AG08395 (cell line): ENCODE measurements at places on chromosomes 2 and 18.

GRCh38 chr2:211181626-211182025 lies 625.2 kb downstream of the CPS1 start:
- no peak for DNase-seq

GRCh38 chr18:74278058-74278457 lies 13.7 kb downstream of the CYB5A start:
- no peak for DNase-seq

GRCh38 chr2:27627963-27628766 lies 647 bp downstream of the CCDC121 start:
- DNase-seq: peak; percentile 68

GRCh38 chr2:235740821-235741220 lies 247.0 kb downstream of the AGAP1 start:
- no peak for DNase-seq

GRCh38 chr2:85503168-85503850 lies 35.7 kb upstream of the MAT2A start:
- DNase-seq: no peak

GRCh38 chr2:152686321-152686720 lies 30.9 kb downstream of the PRPF40A start:
- DNase-seq: peak; percentile 8

DNA sequence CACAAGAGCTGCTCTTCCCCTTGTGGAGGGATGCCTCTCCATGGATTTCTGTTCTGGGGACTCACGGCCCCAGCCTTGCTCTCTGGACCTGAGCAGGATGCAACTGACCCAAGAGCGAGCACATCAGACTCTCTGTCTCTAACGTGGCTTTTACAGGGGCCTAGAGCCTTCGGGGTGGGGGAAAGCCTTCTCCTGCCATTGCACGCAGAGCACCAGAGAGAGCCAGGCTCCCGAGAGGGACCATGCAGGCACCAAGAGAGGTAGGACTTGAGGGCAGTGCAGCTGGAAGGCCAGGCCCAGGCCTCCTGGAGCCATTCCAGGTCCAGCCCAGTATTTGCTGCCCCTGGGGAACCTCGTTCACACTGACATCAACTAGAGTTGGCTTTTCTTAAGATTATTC lies 475.6 kb upstream of the MYT1L start:
- no peak for DNase-seq

DNA sequence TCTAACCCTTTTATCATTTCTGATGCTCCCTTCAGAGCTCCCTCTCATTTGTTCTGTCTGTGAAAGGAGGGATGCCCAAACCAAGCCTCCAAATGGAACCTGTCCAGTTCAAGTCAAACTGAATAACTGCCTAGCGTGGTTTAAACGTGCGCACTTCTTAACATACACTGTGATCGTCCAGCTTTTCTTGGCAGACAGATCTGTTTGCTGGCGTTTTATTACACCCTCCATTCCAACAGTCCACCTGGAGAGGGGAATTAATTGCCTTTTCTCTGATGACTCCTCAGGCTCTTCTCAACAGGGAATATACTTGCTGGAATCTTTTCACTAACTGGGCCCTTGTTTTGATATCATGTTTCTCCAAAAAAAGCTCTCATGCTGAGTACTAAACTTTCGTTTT lies 379.2 kb upstream of the POU3F3 start:
- DNase-seq: no peak

DNA sequence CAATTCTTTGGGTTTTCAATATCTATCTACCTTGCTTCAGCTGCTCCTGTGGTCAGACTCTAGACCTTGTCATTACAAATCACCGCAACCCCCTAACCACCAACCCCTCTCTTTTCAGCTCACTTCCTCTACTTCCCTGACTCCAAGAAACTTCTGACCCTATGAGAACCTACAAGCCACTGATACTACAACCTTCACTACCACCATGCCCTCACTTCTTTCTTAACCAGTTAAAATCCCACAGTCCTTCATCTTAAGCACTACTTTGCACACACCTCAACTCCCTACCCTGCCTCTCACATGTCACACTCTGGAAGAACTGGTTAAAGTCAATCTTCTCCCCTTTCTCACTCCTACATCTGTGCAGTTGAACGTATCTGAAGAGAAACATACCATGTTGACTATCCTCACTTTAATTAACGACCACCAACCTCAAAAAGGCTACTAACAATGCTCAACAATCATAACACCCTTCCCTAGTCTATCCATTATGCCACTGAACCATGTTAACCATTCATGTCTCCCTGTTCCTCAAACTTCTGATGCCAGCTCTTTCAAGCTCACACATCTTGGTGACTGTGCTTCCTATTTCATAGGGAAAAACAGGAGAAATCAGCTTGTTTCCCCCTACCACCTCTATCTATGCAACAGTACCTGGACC lies 12.6 kb downstream of the EIF2AK3 start:
- DNase-seq: no peak

DNA sequence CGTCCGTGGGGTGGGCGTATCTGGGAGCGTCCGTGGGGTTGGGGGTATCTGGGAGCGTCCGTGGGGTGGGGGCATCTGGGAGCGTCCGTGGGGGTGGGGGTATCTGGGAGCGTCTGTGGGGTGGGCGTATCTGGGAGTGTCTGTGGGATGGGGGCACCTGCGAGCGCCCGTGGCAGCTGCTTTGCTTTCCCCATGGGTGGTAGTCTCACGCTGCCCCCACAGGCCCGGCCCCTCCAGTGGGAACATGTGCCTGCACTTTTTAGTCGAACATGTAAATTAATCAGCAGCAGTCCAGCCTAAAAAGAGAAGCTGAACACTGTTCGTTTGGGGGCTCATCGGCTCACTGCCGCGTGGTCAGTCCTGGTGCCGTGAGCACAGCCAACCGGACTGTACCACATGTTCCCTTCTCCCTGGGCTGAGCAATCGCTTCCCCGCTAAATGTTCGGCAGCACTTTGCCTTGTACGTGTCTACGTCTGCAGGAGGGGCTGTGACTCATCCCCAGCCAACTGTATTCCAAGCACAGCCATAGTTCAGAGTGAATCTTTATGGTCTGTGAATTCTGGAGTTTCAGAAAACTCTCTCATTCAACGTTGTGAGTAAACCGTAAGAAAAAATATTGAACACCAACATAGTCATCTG lies 271.5 kb downstream of the AGAP1 start:
- peak; percentile 80 for DNase-seq

- no peak for DNase-seq
Measured at GRCh38 chr2:166335284-166335683, 40.5 kb downstream of the SCN9A start.

DNA sequence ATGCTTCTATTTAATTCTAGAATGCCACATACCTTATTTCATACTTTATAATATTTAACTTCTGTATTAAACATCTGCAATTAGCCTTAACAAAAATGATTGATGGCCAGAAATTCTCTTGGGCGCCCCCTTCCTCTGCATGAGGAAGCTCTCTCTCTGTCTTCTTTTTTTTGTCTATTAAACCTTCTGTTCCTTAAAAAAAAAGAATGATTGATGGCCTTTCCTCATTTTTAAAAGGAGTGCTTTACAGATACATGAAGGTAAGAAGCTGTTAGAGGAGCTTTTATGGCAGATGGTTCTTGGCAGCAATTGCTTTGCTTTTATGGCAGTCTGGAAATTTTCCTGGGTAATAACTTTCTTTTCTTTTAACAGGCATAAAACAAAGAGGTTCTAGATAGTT lies 526.9 kb downstream of the SLC4A3 start:
- no peak for DNase-seq

DNA sequence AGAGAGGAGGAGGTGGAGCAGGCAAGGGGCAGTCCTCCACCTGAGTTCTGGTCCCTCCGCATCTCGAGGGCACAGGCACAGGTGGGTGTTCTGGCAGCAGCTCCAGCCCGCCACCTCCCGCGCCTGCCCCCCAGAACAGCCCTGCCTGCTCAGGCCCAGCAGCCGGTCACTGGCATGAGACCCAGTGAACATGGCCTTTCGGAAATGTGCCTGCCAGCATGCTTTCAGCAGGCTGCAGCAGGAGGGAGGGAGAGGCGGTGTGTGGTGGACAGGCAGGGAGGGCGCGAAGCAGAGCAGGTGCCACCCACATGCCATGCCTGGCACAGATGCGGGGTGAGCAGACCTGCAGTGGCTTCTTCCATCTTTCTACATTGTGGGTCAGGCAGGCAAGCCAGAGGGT lies 3.4 kb upstream of the OR6B3 start:
- no peak for DNase-seq

DNA sequence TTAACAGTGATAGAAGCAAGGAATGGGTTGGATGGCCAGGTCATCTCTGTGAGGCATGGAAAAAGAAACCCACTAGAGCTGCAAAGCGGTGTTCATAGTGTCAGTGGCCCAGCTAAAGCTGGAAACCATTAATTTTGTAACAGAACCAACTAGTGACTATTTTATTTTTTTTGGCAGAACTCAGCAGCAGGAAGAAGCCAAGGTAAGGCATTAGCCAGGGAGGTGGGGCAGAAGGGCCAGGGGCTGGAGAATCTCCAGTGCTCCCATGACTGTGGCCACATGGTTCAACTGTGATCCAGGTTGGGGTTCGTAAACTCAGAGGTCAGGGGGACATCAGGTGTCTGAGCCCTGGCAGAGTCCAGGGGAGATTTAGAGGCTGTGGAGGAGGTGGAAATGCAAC lies 25.9 kb upstream of the YES1 start:
- DNase-seq: no peak

- peak; percentile 5 for DNase-seq
Measured at GRCh38 chr2:31812051-31812798, 198.6 kb downstream of the MEMO1 start.

- no peak for DNase-seq
Measured at GRCh38 chr2:221467610-221468009, 104.5 kb downstream of the EPHA4 start.

DNA sequence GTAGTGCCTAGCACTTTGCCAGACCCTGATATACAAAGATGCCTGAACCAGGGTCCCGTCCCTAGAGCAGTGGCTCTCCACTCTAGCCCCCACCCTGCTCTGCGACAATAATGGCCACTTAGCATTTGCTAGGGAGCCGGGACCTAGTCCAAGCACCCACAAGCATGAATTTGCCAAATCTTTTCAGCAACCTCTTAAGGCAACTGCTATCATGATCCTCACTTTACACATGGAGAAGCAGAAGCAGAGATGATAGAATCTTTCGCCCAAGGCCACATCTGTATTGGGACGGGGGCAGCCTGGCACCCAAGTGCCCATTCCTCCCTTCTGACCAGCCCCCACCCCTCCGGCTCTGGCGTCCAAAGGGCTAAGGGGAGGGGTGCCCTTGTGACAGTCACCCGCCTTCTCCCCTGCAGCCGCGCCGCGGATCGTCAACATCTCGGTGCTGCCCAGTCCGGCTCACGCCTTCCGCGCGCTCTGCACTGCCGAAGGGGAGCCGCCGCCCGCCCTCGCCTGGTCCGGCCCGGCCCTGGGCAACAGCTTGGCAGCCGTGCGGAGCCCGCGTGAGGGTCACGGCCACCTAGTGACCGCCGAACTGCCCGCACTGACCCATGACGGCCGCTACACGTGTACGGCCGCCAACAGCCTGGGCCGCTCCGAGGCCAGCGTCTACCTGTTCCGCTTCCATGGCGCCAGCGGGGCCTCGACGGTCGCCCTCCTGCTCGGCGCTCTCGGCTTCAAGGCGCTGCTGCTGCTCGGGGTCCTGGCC lies 13.0 kb downstream of the SIGLEC15 start:
- DNase-seq: no peak

DNA sequence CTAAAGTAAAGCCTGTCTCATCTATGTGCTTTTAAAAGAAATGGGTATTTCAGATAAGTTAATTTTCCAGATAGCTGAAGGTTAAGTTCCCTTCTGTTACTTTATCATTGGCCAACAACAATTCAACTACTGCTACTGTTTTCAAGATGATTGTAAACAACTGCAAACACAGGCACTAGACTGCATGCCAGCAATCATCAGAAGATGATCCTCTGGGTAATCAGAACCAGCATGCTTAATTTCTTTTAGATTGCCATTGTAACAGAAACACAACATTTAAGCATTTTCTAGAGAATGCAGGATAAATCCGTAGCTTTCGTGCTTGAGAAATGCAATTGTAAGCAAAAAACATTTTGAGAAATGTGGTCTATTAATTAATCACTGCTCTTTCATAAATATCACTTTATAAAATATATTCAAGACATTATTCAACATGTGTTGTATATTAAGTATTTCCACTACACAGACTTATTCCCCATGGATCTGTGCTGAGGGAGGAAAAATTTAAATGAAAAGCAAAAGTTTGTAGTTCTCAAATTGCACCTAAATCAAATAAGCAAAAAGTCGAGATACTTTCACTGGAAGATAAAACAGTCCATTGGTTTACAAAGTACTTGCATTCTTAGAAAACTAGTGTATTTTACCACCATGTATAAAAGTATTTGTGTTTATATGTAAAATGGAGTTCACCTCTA lies 133.7 kb downstream of the ATL2 start:
- DNase-seq: no peak

- DNase-seq: no peak
Measured at GRCh38 chr18:26553943-26554342, 5.6 kb upstream of the KCTD1 start.

- DNase-seq: no peak
Measured at GRCh38 chr2:150485114-150485870, 2.2 kb downstream of the RND3 start.

GRCh38 chr2:33000986-33001385 lies 54.2 kb downstream of the LTBP1 start:
- peak; percentile 78 for DNase-seq

- no peak for DNase-seq
Measured at GRCh38 chr2:220555961-220556630, 928.7 kb downstream of the SLC4A3 start.

DNA sequence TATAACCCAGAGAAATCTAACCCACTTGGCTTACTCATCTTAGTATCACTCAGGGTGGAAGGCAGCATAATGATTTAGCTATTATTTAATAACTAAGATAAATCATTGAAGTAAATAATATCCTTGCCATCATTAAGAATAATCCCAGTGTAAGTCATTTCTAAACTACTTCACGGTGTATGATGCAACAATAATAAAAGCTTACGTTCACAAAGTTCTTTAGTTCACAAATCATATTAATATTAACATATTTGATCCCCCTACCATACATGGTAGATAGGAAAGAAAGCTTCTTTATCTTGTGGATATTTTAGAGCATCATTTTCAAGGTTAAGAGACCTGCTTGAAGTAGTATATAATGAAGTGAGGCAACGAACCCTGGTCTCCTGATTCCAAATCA lies 401.0 kb downstream of the NCKAP5 start:
- no peak for DNase-seq

DNA sequence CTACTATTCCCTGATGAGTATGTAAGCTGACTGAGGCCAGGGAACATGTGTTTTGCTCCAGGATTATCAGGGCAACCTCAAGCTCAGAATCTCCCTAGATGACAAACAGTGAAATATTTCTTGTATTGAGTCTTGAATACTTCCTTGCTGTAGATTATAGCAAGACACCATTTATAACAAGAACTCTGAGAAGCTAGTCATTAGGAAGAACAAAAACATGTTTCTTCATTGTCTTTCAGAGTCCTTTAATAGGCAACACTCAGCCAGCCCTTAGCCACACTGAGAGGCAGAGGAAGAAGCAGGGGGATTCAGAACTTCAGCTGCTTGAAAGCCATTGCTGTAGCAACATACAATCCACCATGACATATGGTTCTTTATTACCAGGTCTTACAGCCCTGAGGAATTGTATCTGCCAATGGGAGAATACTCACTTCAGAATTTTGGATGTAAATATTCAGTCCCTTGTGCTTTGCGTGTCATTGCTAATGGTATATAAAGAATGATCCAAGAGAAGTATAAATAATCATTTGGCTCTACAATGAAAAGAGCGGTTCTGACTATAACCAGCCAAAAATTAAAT lies 117.5 kb upstream of the NCKAP5 start:
- no peak for DNase-seq
